ENCODE measurements at places on chromosomes 16 and 17.

DNA sequence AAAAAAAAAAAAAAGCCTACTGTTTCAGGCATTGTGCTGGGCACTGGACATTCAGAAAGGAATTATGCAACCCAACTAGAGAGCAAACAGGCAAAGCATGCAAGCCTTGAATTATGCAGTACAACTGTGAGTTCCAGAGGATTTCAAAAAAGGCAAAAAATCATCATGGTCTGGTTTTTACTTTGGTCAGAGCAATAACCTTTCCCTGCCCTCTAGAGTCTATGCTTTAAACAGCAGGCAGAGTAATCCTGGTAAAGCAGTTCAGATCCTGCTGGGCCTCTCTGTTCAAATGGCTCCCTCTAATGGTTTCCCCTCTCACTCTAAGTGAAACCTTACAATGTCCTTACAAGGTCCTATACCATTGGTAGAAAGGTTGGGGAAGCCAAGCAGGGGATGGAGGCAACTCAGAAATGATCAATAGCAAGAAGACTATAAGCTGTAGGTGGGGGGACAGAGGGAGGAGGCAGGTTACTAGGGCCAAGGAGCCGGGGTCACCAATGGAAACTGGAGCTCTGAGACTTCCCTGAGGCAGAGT lies 4.6 kb upstream of the TAF15 start:
- peak; percentile 33 for DNase-seq

- DNase-seq = no peak
Measured at GRCh38 chr16:50721549-50722404, 20.1 kb upstream of the CYLD start.

DNA sequence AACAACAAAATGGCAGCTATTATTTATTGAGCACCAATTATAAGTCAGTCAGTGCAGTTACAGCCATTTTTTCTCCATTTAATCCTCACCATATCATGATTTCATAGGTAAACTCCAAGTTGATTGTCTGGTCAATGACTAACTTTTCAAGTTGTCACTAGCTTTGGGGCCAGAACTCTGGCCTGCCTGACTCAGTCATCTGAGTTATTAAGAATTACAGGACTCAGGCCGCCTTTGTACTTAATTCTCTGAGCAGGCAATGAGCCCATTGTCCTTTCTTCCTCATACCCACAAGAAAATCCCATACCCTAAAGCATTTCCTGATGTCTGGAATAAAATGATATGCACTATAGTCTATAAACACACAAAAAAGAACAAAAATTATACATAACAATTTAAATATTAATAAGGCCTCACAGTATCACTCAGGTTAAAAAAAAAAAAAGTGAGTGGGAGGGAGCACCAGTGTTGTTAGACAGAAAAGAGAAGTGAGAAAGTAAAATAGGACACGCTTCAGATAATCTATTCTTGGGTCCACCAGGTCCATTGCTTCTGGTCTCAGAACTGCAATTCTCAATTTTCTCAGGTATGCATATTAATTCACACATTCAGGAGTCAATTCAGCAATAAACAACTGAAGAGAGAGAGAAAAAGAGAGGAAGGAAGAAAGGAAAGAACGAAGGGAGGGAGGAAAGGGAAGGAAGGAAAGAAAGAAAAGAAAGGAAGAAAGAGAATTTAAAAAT lies 70.2 kb downstream of the SPAG9 start:
- DNase-seq = no peak

GRCh38 chr17:17672453-17673368 lies 8.5 kb upstream of the RAI1 start:
- DNase-seq = no peak

DNA sequence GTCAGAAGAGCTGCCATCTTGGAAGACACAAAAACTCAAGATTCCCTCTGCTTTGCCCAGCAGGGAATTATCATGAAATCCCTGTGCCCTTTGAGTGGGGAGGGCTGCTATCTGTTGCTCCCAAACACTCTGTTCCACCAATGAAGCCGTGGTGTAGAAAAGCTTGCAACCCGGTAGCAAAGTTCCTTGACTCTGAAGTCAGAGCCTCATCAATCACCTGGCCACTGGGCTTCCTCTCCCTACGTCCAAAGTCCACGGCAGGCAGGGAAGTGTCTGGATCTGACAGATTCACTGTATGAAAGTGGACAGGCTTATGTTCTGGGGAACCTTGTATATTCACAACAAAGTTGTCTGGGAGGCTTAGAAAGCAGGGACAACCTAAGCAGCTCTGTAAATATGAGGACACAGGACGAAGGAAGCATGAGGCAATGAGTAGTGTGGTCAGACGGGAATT lies 343.3 kb downstream of the SLC39A11 start:
- no peak for DNase-seq

DNA sequence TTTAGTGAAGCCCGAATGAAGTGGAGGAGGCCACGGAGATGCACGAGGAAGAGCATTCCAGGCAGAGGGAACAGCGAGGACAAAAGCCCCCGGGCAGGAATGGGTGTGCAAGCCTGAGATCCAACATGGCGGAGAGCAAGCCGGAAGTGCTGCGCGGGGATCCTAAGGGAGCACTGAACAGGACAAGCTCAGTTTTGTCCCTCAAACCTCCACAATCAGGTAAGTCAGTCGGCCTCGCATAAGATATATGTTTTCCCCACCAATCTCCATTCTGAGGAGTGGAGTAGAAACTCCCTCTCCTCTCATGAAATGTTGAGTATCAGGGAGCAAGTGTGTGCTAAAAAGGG lies 32.9 kb upstream of the USP22 start:
- no peak for DNase-seq

DNA sequence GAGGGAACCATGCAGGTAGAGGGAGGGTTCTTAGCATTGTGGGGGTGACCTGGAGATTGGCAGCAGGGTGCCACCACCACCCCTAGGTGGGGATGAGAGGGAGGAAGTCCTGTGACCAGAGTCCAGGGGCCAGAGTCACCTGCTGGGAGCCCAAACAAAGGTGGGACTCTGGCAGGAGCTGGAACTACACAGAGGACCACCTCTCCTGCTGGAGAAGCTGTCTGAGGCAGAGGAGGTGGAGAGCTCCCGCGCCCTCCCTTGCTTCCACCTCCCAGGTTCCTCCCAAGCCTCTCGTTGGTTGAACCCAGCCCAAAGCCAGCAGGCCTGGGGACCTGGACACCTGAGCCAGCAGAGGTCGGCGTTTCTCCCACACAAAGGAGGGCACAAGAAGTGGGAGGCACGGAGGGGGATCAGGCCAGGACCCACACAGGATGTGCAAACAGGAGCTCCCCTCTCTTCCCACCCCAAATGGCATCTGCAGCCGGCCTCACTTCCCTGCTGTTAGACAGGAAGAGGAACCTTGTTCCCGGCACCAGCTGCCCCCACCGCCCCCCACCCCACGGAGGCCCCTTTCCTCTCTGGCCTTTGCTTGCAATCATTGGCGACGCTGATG lies 154.6 kb downstream of the SEC14L1 start:
- DNase-seq = no peak
